Fibroblast of skin of scalp (primary cell): ENCODE measurements at places on chromosomes 2 and 18.
A peak's percentile ranks its signal among the peaks of the same experiment; 100 is the strongest.

GRCh38 chr2:45637440-45637839 lies 14.0 kb upstream of the PRKCE start:
- peak; percentile 46 for DNase-seq

DNA sequence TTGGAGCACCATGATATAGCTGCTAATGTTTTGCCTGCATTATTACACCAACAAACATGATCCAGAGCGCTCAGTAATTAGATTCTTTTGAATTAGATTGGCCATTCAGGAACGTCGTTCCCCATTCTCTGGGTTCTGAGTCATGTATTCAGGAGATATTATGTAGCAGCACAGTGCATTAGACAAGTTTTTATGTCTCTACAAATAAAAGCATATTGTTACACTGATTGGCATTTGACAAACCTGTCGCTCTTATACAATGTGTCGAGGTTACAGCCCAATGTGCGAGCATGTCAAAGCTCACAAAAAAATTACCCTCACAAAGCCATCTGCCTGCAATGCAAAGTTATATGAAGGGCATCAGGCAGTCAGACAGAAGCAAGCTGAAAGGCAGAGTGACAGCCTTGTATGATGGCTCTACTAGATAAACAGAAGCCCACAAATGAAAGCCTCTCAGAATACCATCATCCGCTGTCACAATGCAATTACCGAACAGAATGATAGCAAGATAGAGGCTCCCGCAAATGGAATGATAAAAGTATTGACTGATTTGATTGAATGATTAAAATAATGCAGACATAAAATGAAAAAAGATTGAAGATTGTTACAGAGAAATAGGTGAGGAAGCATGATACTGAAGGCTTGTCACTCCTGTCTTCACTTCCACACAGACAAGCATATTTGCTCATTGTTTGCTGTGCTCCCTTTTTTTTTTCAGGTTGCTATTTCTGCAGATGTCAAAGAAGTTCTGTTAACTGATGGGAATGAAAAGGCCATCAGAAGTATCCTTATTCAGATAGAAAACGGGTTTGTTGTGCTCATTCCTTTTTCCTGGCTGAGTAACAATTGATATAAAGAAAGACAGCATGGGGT lies 234.6 kb upstream of the SIX3 start:
- no peak for DNase-seq

GRCh38 chr2:174149530-174149929 lies 98.8 kb downstream of the OLA1 start:
- DNase-seq, result no peak

DNA sequence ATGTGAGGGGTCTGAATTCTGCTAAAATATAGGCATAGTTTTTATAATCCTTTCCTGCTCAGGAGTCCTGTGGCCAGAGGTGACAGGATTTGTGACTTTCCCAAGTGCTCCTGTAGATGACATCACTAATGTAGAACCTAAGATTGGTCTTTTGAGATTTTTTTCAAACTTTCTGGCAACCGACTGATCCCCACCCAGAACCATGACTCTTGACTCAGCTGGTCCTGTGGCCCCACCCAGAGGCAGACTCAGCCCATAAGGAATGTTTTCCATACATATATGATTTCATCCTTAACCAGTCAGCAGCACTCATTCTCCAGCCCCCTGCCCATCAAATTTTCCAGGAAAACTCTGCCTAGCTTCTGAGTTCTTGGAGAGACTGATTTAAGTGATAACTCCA lies 46.8 kb downstream of the COMMD1 start:
- no peak for DNase-seq

DNA sequence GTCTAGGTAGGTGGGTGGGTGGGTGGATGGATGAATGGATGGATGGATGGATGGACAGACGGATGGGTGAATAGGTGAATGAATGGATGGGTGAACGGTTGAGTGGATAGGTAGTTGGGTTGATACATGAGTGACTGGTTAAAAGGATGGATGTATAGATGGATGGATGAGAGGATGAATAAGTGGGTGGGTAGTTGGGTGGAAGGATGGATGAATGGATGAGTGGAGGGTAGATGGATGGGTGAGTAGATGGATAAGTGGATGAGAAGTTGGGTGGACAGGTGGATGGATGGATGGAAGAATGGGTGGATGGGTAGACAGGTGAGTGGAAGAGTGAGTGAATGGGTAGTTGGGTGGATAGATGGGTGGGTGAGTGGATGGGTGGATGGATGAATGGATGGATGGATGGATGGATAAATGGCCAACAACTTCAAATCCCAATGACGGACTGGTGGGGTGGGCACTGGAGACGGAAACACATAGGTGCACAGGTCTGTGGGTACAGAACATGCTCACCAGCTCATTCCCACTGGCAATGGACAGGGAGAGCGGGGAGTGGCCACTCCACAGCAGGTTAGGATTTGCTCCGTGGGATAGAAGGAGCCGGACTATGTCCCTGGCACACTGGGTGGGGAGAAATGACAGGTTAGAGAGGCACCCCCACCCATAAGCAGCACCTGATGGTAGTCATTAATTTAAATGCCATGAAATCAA lies 48.8 kb downstream of the ANKMY1 start:
- no peak for DNase-seq

DNA sequence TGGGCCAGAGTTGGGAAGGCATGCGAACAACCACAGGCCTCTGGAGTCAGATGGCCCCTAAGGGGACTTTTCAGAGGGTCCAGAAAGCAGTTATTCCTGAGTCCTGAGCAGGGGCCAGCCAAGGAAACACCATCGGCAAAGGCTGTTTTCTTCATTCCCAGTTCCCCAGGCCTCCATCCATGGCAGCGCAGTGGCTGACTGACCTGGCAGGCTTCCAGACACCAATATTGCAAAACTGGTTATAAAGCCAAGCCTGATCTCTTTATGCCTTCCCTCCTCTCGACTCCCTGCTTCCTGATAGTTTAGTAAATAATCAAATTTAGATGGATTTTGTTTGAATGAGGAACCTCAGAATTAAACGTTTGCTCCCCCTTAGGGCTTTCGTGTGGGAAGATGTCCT lies 133.4 kb upstream of the ITGA6 start:
- DNase-seq, result peak; percentile 46

- no peak for DNase-seq
Measured at GRCh38 chr2:182301093-182301492, 125.7 kb downstream of the PDE1A start.

- DNase-seq, result peak; percentile 52
Measured at GRCh38 chr18:5943514-5943913, 48.2 kb upstream of the TMEM200C start.

GRCh38 chr2:60676706-60677330 lies 79.2 kb upstream of the PAPOLG start:
- DNase-seq, result no peak

DNA sequence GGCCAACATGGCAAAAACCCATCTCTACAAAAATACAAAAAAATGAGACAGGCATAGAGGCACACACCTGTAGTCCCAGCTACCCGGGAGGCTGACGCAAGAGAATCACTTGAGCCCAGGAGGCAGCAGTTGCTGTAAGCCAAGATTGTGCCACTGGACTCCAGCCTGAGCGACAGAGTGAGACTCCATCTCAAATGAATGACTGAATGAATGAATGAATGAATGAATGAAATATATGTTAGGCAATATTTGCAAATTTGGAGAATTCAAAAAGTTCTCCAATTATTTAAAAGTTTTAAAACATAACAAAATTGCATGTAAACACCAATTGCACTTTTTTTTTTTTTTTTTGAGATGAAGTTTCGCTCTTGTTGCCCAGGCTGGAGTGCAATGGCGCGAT lies 61.7 kb downstream of the STRN start:
- no peak for DNase-seq

GRCh38 chr2:39065616-39066015 lies 55.2 kb downstream of the SOS1 start:
- no peak for DNase-seq

- DNase-seq, result no peak
Measured at GRCh38 chr2:203246646-203247045, 7.8 kb downstream of the CYP20A1 start.

- no peak for DNase-seq
Measured at GRCh38 chr2:38130876-38131275, 54.9 kb upstream of the CYP1B1 start.

DNA sequence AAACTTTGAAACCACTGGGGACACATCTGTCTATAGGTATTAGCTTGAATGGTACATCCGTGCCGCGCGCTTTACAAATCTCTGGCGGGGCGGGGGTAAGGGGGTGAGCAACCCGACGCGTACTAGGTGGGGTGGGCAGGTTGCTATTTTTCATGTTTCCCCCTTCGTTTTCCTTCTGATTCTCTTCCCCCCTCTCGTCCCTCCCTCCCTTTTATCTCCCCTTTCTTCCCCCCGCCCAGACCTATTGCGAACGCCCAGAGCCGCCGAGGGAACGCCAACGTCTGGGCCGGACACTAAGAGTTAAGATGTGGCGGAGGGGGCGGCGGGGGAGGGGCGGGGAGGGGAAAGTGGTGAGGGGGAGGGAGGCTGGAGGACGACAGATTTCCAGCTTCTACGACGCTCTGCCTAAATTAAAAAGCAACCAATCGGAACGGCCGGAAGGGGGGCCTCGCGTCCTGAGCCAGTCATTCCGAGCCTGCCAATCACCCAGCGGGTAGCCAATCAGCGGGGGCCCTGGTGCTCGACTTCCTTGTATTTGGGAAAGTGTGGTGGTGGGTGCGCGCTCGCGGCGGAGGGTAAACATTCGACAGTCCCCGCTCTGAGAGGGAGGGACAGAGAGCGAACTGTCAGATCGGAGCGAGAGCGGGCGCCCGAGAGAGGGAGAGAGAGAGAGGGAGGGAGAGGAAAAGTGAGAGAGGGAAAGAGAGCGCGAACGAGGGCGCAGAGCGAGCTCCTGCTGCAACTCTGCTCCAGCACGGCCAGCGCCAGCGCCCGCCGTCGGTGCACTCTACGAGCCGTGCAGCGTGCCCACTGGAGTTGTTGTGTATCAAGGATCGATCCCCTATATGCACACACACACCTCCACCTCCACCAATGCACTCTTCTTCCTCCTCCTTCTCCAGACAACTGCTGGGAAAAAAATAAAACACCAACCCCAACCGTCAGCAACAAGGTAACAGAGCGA lies at the start of gene POU3F3:
POU3F3 (plus strand) TSS at position 582 of the 964 bp plus-strand sequence. CDS start 1,396 bp downstream, outside the sequence.
- DNase-seq, result peak; percentile 95

DNA sequence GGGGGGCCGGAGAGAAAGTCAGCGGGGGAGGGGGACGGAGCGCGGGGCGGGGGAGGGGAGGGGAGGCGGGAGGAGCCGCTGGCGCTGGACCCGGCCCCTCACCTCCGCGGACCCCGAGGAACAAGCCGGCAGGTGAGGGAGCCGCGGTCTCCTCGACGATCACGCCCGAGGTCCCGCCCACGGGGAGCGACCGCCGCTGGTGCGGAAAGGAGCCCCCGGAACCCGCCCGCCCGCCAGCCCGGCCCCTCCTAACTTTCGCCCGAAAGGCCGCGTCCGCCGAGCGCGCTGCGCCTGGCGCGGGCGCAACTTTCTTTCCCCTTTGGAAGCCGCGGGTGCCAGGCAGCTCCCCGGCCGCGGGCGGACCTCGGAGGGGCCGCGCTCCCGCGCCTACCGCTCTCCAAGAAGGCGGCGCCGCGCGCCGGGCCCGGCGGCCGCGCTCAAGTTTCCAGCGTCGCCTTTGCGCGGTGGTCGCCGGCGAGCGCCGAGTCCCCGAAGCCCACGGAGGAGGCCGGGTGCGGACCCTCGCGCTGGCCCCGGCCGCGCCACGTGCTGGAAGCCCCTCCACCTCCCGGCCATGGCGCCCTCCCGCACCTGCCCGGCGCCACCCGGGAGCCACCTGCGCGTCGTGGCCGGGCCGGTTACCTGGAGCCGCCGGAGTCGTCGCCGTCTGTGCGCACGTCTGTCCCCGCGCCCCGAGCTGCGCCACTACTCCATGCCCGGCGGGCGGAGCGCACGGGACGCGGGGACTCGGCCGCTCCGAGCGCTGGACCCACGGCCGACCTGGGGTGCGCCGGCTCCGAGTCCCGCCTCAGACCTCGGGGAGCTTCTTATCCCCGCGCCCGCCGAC lies at the start of gene ALKAL2:
ALKAL2 (minus strand) TSS at position 181 of the 847 bp plus-strand sequence. CDS start 256 bp downstream, outside the sequence.
- no peak for DNase-seq

GRCh38 chr2:23435250-23436035 lies 50.5 kb downstream of the KLHL29 start:
- no peak for DNase-seq

GRCh38 chr2:205682971-205683501 lies 735 bp downstream of the NRP2 start:
- no peak for DNase-seq

GRCh38 chr2:21020031-21020667 lies 23.7 kb downstream of the APOB start:
- DNase-seq, result no peak

DNA sequence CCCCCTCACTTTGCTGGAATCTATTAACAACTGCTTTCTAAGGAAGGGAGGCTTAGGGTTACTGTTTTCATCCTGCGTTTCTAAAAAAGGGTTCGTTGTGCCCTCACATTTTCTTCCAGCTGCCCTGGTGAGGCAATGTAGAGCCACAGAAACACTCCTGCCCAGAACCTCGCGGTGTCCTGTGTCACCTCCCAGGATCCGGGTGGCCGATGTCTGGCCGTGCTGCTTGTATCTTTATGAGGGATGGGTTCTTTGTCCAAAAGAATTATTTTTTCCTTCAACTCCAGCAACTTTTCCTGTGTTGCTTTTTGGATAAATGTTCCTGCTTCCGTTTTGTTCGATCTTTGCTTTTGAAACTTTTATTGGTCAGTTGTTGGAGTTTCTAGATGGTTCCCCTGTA lies 291.8 kb upstream of the HS6ST1 start:
- DNase-seq, result no peak

DNA sequence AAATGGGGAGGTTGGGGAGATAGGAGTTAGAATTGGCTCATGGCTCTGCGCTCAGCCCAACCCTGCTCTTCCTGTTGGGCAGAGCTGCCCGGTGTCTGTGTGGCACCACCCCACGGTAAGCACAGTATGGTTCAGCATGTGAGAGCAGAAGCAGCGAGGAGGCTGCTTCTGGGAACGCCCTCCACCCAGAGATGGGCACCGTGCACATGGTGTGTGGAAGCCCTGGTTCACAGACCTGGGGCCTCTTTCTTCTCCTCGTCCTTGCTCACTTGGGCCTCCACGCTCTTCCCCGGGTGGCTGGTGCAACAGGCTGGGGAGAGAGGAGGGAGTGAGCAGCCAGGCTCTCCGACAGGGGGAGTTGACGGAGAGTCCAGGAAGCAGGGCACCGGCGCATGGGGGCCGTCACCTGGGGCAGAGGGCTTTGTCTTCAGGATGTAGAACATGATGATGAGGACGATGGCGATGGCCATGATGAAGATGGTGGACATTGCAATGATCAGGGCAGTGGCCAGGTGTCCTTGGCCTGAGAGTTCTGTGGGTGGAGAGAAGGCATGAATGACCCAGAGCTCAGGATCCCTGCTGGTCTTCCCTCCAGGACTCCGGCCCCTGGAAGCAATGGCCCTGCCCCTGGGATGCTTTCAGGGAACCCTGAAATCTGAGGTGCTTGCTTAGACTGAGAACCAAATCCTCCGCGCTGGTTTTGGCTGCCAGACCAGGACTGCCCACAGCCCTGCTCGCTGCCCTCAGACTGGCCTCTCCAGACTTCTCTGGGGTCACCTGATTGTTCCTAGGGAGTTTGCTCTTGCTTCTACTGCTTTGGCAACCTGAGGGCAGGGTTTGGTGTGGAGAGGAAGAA lies 78.3 kb downstream of the EDAR start:
- DNase-seq, result no peak

DNA sequence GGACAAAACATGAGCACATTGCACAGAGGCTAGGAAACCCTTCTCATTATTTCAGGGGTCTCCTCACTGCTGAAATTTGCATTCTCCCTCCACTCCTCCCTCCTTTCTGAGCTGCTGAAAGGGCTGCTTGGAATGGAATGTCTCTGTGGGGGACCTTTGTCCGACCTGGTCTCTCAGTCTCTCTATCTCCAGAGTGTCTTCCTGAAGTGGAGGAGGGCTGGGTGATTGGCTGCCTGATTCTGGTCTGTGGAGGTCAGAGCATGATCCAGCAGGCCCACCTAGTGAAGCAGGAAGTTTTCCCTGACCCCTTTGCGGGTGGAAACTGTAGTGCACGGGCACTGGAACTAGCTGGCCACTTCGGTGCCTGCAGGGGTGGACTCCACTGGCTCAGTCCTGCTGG lies 560.5 kb upstream of the HS6ST1 start:
- DNase-seq, result no peak
